ENCODE measurements at places on chromosomes 2 and 18.

DNA sequence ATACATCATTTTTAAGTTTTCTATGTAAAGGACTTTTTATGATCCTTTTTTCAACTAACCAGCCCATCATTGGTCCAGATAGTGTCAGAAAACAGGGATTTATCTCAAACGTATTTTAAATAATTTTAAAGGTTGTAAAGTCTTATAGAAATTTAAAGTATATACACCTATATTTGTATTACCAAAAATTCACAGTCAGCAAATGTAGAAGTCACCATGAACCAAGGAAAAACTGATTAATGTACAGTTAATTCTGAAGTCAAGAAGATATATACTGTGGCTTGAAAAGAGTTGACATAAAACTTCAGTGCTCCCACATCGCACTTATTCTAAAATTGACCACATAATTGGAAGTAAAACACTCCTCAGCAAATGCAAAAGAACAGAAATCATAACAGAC, 52.4 kb upstream of the MAP2 start:
- DNase-seq = no peak

DNA sequence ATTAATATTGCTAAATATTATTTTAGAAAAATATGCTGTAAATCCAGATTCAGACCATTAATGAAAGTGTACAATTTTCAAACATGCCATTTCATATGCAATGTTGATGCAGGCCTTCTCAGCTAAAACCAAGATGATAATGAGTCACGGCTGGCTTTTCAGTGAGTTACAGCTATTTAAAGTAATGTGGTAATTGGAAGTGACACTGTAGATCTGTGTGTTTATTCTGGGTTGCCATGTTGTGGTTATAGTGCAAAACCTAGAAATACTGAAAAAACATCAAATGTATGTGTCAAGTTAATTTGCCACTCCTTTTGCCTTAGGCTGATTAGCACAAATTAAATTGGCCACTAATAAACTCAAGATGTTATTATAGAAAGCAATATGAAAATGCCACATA, 506.6 kb downstream of the ERBB4 start:
- no peak for DNase-seq

- no peak for DNase-seq
Measured at GRCh38 chr2:101751276-101751815, 53.8 kb downstream of the MAP4K4 start.

DNA sequence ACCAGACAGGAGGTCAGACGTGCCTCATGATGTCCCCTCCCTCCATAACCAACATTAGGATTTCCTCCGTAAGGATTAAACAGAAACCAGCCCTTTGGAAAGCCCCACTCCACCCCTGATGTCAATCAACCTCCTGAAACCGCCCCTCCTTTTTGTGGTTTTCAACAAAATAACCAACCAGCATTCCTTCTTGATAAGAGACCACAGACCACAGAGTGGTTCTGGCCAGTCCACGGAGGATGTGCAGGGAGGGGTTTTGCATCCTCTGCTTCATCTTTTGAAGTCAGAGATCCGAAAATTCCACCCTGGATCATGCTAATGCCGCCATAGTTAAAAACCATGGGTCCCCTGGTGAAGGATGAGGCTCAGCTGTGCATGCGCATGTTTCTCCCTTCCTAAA, 180.0 kb upstream of the CCDC150 start:
- no peak for DNase-seq

- DNase-seq = no peak
Measured at GRCh38 chr2:107108556-107108955, 222.6 kb upstream of the ST6GAL2 start.

DNA sequence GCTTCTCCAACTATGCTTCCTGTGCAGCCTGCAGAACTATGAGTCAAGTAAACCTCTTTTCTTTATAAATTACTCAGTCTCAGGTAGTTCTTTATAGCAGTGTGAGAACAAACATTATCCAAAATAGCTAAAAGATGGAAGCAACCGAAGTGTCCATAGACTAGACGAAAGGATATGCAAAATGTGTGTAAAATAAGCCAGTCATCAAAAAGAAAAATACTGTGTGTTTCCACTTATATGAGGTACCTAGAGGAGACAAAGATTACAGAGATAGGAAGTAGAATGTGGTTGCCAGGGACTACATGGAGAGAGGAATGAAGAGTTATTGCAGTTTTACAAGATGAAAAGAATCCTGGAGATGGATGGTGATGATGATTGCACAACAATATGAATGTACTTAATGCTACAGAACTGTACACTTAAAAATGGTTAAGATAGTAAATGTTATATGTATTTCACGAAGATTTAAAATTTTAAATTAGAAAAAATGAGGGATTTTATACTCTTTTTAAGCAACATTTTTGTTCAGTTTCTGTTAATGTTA, 99.3 kb upstream of the FN1 start:
- no peak for DNase-seq

- DNase-seq = no peak
Measured at GRCh38 chr2:17363846-17364245, 154.4 kb downstream of the RAD51AP2 start.

- DNase-seq = no peak
Measured at GRCh38 chr2:190996947-190997346, 17.0 kb downstream of the STAT1 start.
